ENCODE measurements at places on chromosomes 3 and 15.
A peak's percentile ranks its signal among the peaks of the same experiment; 100 is the strongest.

GRCh38 chr3:13161771-13162535 is 88.7 kb upstream of the IQSEC1 start:
- no peak for DNase-seq

GRCh38 chr15:72237853-72238224 is 6.8 kb upstream of the PKM start:
- DNase-seq, result no peak

DNA sequence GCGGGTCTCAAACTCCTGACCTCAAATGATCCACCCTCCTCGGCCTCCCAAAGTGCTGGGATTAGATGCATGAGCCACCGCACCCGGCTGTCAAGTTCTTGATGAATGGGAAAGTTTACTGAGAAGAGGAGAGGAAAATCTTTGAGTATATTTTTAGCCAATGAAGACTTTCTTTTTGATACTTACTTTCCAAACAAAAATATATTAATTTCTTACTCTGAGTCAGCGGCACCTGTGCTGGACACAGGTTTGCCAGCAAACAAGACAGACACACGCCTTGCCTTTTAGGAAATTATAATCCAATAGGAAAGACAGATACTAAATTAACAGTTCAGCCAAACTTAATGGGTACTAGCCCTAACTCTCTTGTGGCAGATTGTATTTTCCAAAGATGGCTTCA is 166.6 kb downstream of the SHQ1 start:
- no peak for DNase-seq

DNA sequence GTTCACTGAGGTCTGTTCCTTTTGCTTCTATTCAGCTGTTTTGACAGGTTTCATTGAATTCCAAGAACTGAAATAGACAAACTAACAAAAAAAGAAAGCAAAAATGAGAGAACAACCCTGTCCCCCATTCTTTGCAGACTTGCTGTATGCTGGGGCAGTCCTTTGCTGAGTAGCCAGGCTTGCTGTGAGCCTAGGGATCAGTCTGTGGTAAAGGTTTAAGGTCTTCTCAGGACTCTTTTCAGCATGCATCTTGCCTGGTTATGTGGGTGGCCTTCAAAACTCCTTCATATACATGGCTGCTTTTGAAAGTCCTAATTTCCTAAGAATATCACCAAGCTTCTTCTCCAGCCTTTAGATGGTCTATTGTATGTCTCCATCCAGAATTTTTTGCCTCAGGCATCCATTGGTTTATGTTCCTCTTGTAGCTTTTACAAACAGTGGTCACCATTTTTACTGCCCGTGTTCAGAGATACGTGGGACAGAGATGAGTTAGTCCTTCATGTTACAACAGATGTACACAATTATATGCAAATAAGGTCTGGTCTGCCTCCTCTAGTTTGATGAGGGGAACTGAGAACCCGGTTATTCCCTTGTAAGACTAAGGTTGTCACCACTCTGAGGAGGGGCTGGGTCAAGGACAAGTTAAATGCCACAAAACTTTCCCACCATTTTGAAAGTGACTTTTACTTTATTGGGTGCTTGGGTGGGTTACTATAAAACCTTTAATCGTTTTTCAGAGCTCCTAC is 41.4 kb downstream of the SACM1L start:
- no peak for DNase-seq

GRCh38 chr15:34737477-34737876 is 17.3 kb downstream of the GJD2 start:
- DNase-seq, result no peak

GRCh38 chr3:28347374-28348264 is 902 bp upstream of the ZCWPW2 start:
- peak; percentile 17 for DNase-seq

DNA sequence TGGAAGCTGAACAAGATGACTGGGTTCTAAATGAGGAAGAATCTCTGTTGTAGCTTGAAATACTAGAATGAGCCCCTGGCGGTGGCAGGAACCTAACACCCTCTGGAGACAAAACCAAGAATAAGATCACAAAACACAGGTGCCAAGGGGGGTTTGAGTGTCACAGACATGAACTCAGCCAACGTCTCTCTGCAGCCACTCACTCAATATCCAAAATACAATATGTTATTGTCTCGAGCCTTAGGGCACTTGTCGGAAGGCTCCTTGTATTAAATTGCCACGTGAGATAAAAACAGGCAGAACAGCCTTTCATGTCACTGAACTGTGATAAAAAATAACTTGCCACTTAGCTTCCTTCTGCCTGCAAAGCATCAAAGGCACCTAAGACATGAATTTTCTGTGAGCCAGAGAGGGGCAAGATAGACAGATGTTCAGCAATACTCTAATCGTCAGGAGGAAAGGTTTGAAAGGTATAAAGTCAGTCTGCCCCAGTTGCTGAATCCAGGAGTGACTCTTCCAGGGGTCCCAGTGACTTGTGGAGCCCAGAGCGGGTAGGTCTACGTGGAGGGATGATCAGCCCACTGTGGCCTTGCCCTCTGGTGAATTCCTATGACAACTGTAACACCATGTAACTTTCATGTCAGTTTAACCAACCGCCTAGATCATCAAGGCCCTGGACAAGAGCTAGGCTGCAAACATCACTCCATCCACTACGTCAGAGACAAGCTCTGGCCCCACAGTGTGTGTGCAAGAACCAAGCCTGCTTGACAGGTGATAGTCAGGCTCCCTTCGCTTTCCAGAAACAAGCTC is 165.2 kb downstream of the OSBPL10 start:
- no peak for DNase-seq

Data from CD4-positive, alpha-beta T cell treated with Interleukin-10 for 1 hour (primary cell).